ENCODE measurements at places on chromosomes 12 and 14.
A peak's percentile ranks its signal among the peaks of the same experiment; 100 is the strongest.

DNA sequence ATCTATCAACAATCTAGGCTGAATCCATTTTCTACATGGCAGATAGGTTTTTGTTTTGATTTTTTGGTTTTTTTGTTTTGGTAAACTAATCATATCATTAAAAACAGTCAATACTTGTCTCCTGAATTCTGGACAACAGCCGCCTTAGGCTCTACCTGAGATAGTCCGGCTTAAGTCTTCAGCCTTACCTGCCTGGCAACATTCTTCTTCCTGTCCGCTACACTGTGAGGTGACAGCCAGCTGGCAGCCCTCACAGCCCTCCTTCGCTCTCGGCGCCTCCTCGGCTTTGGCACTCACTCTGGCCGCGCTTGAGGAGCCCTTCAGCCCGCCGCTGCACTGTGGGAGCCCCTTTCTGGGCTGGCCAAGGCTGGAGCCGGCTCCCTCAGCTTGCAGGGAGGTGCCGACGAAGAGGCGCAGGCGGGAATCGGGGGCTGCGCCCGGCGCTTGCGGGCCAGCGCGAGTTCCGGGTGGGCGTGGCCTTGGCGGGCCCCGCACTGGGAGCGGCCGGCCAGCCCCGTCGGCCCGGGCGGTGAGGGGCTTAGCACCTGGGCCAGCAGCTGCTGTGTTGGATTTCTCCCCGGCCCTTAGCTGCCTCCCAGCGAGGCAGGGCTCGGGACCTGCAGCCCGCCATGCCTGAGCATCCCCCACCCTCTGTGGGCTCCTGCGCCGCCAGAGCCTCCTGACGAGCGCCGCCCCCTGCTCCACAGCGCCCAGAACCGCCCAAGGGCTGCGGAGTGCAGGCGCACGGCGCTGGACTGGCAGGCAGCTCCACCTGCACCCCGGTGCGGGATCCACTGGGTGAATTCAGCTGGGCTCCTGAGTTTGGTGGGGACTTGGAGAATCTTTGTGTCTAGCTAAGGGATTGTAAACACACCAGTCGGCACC, 49.0 kb downstream of the MDGA2 start:
- DNase-seq = no peak

DNA sequence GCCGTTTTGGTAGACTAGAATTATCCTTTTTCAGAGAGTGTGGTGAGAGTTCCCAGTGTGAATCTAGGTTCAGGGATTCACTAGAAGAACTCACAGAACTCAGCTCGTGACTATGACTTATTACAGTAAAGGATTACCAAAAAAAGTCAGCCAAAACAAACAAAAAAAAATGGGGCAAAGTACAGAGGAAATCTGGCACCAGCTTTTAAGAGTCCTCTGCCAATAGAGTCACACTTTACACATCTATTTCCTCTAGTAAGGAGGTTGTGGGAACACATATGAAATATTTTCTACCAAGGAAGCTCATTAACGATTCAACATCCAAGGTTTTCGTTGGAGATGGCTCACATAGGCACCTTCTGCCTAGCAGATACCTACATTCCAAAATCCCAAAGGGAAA, 28.2 kb downstream of the TSPAN19 start:
- DNase-seq = no peak

- no peak for DNase-seq
Observed at GRCh38 chr12:7433276-7433822, 10.6 kb downstream of the CD163L1 start.

DNA sequence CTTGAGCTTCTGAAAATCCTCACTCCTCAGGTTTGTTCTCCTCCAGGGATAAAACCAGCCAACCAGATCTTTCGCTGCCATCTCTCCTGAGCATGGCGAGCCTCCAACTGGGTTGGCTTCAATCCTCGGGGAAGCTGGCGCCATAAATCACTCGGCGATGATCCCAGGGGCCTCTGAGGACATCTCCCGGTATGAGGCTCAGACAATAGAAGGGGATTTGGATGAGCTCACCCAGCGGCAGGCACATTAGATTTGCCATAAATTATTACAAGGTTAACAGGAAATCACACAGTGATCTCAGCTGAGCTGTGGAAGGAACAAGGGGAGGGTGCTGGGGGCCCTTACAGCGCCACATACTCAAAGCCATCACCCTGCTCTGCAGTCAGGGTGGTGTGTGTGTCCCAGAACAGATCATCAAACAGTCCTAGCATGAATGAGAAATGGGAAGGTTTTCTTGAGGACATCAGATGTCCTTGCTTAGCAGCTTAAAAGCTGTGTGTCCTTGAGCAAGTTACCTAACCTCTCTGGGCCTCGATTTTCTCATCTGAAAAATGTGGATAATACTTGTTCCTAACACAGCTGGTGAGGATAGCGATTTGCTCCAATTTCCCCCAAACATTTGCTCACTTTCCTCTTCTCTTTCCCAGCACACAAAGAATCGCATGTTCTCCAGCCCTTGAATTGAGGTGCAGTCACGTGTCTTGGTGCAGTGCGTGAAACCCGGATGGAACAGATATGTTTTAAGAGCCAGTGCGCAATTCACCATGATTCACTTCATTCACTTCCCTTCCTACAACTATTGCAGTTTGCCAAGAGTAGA, 142.8 kb downstream of the SCARB1 start:
- DNase-seq = peak; percentile 58

DNA sequence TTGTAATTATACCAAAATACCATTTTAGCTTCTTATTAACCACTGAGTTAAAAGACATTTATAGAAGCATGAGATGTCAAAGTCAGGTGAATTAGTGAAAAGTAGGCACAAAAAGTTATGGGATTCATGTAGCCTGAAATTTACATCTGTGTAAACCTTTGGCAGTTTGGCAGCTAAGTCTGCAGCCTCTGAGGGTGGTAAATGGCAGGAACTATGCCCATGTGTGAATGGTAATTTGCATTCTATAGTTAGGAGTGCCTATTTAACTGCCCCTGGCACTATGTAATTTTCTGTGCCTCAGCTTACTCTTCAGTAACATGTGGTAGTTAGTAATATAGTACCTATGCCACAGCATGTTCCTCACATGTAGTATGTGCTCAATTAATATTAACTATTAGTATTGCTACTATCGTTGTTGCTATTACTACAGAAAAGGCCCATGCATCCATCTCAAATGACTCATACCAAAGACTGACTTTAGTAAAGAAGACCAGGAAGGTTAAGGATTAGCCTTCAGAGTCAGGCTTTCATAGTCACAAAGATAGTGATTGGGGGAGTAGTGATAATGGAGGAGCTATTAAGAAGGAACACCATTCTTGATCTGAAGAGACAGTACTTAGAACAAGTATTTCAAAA, 258.7 kb upstream of the BTG1 start:
- no peak for DNase-seq

DNA sequence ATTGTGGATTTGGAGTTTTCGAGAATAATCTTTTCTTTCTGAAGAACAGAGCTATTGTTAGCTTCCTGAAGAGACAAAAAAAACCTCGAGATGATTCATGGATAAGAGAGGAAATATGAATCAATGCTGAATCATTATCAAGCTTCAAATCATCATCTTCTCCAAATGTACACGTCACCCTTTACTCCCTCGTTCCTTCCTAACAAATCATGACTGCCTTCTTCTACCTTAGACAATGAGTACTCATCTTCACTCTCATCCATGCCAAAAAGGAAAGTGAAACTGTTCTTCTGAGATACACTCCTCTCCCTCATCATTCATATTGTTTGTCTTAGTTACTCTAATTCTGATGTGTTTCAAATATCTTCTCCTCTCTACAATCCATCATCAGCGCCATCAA, 1115.8 kb upstream of the ATXN7L3B start:
- DNase-seq = no peak

GRCh38 chr14:22552827-22553076, 36.3 kb downstream of the DAD1 start:
- DNase-seq = no peak

DNA sequence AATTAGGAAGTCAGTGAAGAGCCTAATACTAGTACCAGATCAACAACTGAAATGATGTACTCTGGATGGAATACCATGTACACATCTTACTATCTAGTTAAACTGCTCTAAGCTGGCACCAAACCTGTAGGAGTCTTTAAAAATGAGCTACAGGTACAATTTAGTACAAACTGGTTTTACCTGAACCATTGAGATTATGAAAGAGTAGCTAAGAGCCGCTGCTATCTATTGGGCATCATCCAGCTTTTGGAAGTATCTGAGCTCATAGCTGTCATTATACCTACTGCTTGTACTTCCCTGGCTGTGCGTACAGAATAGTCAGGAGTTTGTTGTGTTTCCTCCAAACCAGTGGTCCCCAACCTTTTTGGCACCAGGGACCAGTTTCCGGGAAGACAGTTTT, 12.4 kb downstream of the TBC1D30 start:
- no peak for DNase-seq

GRCh38 chr12:39375206-39375808, 67.6 kb downstream of the KIF21A start:
- DNase-seq = no peak

DNA sequence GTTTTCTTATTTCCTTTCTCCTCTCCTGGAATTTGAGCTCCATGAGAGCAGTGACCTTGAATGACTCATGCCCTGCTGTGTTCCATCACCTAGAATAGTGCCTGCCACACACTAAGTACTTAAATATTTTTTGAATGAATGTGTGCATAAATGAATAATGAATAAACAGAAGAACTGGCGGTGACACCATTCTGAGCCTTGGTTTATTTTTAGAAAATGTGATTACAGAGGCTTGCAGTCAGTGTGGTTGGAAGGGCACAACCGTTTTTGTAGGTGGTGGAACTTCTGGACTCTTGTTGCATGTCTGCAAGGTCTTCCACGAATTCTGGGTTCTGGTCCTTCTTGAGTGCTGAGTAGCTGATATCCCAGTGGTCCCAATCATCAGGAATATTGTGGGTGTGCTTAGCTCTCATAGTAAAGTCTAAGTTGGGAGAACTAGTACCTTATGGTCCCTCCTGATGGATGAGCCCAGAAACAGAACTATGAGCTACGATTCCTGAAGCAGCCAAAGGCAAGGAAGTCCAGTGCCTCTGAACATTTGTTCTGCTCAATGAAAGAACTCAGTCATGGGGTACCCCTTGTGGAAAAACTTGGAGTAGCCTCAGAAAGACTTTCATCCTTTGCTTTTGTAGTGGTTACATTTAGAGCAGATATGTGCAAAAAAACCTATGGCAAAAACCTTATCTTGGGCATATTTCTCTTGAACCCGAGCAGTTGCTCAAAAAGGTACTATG, 28.8 kb upstream of the BHLHE41 start:
- DNase-seq = no peak

- DNase-seq = no peak
Observed at GRCh38 chr12:89960607-89961394, 252.2 kb upstream of the ATP2B1 start.

DNA sequence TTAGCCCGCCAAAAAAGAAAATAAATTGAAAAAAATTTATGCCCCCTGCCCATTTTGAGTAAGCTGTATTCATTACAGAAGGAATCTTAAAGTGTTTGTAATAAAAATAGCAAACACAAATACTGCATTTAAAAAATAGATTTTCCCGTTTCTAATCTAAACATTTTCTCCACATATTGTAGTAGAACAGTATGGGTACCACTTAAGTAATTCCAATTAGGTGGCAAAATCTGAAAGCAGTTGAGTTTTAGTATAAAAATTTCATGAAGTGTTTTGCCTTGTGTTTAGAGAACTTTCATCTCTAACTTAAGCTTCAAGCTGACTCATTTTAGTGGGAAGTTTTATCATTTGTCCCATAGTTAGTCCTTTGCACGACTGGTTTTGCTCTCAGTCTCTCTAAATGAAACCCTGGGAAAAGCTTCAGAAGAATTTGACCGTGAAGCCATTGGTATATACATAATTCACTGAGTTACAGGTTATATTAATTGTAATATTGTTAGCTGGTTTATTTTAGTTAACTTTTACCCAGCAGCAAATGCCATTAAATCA, 214.6 kb downstream of the ERC1 start:
- DNase-seq = no peak

- DNase-seq = no peak
Observed at GRCh38 chr14:22434901-22435550, 154.0 kb downstream of the DAD1 start.

DNA sequence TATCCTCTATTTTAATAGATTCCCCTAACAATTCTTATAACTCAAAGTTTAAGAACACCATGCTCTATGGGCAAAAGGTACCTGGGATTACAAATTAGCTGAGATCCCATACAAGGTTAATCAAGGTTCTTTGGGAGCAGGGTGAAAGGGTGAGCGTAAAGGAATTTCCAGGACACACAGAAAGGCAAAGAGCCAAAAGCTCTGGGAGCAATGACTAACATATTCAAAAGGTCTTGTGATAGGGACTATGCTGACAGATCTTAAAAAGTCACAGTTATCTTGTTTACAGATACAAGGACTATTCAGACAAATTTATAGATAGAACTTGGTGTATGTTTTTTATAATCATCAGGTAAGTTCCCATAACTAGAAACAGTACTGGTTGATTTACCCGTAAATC, 19.5 kb upstream of the PPFIBP1 start:
- no peak for DNase-seq

GRCh38 chr14:67251573-67252226, 10.5 kb downstream of the PALS1 start:
- no peak for DNase-seq

GRCh38 chr14:49853572-49854375, 1.2 kb upstream of the NEMF start:
- DNase-seq = peak; percentile 71

- no peak for DNase-seq
Observed at GRCh38 chr12:66674495-66675122, 4.3 kb downstream of the GRIP1 start.

DNA sequence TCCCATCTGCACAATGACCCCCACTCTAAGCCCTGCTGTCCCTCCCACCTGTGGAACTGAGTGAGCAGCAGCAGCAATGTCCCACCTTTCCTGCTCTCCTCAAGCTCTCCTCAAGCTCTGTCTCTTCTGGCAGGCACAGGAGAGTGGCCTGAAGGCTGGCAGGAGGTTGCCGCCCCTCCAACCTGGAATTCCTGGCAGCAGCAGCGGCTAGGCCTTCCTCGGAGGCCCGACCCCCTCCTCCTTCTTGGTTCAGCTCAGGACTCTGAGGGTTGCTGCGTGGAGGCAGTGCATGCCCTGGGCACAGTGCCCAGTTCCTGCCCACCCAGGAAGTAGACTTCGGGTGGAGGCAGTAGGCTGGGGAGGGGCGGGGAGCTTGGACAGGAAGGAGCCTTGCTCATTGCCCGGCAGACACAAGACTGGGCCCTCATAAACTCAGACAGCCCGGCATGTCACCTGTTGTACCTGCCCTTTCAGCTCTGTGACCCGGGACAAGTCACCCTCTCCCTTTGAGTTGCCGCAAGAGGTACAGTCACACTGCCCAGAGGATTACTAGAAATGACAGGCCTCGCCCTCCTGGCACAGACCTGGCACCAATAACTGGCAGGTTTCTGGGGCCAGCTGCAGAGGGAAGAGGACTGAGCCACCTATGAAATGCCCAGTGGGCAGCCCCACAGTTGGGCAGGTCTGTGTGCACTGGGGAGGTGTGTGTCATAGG, 2.1 kb upstream of the SERPINA1 start:
- DNase-seq = peak; percentile 28

All from CD4-positive, alpha-beta T cell (primary cell).